ENCODE measurements at places on chromosomes 1 and 21.

DNA sequence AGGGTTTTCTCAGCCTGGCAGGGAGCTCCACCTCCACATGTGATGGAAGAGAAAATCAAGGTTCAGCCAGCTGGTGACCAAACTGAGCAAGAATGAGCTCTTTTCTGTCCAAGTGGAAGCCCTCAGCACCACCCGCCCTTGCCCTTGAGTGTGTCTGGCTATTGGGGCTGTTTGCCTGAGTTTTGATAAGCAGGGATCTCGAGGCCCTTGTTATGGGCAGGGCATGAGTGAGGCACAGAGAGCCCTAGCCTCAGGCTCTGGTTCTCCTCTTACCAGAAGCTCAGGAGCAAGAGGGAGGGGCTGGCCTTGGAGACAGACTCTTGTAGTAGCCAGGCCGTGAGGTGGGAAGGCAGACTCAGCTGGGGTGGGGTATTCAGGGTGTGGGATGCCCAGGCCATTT is 37.5 kb upstream of the ARF1 start:
- no peak for DNase-seq

DNA sequence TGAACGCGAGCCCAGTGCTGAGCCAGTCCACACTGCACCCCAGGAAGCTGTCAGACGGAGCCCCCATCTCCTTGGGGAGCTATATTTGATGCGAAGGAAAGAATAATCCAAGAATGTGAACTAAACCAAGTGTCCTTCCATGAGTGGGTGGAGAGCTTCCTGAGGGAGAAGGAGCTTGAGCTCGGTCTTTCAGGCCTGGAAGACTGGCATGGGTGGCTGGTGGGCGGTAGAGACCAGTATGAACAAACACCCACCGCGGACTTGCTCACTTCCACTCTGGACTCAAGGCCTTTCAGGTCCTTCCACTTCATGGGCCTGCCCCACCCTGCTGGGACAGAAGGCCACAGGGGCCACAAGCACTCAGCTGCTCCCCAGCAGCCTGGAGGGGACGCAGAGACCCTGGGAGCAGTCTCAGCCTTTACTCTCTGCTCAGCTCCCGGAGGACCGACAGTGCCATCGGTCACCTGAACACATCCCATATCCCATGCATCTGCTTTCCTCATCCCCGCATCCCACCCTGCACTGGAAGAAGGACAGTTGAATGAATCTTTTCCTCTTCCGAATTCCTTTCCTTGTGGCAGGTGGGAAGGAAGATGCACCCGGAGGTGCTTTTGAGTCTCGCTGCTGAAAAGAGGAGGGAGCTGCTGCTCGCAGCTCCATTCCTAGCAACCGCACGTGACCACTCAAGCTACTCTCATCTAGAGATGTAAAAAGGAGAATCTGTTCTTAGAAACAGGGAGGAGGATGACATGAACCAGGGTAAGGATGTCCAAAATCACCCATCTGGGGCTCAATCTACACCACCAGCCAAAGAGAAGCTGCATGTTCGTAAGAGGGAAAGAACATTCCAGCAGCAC is 92.3 kb downstream of the PGBD5 start:
- no peak for DNase-seq

DNA sequence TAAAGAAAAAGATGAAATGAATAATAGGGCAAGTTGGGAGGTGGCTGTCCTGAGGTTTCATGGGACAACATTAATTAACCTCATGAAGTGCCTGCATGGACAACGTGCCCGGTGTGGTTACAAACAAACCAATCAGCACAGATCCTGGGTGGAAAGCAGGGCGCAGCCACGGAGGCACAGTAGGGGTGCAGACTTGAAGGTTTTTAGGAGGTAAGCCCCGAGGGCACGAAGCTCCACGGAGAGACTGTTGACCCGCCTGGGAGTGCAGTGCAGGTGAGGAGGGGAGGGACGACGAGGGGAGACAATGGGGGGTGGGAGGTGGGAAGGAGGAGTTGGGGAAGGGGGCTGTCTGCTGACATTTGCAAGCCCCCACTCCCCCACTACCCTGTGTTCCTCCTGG is 2.3 kb upstream of the RIPK4 start:
- DNase-seq = no peak

DNA sequence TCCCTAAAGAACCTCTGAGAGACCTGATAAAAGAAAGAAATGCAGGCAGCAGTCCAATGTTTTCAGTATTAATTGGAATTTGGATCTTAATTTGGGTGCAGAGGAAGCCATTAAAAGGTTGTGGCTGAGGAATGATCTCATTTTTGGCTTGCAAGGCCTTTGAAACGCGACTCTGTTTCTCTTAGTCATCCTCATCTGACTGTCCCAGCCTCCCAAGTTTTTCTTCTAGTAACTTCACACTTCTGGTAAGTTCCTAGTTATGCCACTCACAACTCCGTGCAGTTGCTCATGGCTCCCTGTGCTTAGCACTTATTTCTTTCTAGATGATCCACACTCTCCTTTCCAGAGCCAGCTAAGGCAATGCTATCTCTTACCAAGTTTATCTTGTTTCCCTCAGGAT is 147.4 kb upstream of the USP24 start:
- no peak for DNase-seq

DNA sequence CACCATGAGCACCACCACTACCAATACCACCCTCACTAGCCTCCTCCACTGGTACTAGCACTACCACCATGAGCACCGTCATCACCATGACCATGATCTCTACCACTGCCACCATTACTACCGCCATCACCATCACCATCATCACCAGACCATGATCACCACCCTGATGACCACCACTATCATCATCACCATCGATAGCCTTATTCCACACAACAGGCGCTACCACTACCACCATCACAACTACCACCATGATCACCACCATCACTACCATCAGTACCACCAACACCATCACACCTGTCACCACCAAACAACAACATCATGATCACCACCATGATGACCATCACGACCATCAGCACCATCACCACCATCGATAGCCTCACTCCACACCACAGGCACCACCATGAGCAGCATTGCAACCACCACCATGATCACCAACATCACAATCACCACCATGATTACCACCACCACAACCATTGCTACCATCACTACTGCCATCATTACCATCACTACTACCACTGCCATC is 56.6 kb upstream of the CASZ1 start:
- DNase-seq = no peak

DNA sequence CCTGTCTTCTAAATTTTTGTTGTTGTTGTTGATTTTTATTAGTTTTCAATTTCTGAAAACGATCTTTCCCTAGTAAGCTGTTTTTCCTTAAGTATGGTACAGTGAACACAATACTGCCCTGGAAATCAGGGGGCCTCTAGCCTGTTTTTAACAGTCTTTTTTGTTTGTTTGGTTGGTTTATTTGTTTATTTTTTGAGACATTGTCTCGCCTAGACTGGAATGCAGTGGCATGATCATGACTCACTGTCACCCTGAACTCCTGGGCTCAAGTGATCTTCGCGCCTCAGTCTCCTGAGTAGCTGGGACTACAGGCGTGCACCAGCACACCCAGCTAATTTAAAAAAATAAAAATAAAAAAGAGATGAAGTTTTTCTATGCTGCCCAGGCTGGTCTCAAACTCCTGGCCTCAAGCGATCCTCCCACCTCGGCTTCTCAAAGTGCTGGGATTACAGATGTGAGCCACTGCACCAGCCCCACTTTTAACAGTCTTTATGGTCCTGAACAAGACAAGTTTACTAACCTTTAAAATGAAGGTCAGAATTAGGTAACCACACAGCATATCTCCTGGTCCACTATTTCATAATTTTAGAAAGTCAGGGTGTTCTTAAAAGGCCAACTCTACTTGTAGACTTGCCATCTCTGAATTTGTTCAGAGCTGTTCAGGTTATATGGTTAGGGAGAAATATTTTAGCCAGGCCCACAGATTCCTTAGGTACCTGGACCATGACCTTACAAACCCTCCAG is 35.4 kb downstream of the TBCE start:
- DNase-seq = no peak

DNA sequence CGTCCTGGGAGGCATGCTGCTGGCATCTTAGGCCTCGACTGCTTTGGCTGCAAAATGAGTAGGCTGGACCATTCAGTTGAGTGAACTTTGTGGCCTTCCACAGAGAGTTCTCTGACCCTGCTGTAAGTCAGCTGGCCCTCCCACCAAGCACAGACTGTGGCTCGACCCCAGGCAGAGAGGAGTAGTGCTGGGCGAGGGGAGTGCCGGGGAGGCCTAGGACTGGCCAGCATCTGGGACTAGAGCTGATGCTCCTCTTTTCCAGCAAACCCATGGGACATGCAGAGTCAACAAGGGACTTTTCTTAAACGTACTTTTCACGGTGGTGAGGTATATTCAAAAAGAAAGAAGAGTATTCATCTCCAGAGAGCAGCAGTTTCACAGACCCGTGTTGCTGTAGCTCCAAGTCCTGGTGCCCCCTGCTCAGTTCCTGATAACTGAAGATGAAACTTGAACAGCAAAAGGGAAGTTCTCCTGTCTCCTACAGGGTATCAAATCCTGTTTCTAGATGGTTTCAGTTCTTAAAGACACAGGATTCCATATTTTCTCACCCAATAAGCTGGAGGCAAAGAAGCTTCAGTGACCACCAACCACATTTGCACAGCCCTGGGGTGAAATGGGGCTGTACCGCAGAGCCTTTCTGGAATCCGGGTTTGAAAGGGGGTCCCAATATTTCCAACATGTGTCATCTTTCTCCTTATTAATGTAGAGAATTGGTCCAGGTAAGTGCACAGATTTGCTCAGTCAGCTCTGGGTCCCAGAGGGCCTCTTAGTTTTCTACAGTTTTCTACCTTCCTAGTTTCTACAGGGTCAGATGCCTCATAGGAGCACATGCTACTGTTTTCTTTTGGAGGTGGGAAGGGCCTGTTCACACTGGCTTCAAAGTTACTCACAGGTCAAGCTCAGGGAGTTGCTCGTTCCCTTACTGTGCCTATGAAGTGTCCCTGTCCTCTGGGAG is 20.9 kb downstream of the BATF3 start:
- no peak for DNase-seq

- DNase-seq = no peak
These were observed 26.4 kb downstream of the KCNA10 start for GRCh38 chr1:110492573-110492972.

- no peak for DNase-seq
These were observed 308.8 kb downstream of the COL11A1 start for GRCh38 chr1:102799496-102799895.

DNA sequence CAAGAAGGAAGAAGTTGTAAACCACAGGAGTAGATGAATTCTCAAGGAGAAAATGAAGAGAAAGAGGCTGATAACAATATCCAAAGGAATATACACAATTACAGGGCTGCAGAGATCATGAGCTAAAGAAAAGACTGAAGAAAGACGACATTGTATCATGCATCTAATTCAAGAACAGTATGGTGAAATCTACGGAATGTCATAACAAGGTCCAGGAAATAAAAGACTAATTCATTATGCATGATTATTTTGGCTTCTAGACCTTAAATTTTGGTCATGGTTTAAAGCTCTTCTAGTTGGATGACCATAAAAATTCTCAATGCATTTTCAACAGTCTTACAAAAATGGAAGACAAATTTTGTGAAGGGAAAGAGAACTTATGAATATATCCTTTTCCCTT is 71.7 kb downstream of the SH3GLB1 start:
- no peak for DNase-seq

DNA sequence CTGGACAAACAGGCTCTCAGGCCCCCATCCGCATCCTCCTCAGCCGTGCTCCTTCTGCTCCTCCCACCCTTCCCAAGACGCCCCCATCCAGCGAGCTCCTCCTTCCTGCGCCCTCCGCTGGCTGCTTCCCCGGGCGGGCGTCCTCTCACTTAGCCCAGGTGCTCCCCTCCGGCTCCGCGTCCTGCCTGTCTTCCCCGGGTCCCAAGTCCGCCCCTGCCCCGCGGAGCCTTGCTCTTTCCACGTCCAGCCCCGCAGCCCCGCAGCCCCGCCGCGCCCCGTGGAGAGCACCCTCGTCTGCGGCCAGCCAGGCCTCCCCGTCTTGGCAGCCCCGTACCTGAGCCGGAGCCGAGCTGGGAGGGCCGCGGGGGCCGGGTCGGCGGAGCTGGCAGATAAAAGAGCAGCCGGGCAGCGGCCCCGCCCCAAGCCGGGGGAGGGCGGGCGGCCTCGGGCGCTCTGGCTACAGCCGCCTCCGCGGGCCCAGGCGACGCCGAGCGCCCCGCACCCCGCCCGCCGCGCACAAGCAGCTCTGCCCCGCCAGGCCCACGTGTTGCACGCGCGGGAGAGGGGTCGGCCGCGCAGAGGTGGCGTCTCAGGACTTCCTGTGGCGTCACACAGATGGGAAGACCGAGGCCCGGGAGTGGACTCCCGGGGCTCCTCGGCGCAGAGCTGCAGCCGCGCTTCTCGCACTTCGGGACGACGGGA is at the start of gene PAQR7:
Gene PAQR7, minus strand, starts transcription at position 555 of the 702 bp plus-strand sequence. CDS start 11,869 bp downstream, outside the sequence.
- DNase-seq = peak; percentile 35

DNA sequence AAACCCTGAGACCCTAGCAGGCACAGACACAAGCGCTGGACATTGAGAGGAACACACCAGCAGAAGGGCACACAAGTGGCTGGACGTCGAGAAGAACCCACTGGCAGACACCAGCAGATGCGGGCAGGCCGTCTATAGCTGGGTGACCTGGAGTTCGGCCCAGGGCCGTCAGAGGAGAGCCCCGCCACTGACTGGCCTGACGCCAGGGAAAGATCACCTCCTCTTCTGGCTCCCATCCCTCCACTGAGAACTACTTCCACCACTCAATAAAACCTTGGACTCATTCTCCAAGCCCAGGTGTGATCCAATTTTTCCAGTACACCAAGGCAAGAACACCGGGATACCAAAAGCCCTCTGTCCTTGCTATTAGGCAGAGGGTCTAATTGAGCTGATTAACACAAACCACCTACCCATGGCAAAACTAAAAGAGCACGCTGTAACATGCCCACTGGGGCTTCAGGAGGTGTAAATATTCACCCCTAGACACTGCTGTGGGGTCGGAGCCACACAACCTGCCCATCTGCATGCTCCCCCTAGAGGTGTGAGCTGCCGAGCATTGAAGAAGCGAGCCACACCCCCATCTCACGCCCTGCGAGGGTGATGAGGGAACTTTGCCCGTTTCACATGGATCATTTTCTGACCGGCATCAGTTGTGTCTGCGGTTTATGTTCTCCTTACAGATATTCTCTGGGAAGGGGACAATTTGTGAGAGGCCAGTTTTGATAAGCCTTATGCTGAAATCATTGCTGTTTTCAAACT is 104.8 kb downstream of the HLX start:
- no peak for DNase-seq

- DNase-seq = no peak
These were observed 103.2 kb upstream of the CASZ1 start for GRCh38 chr1:10899490-10900250.

- no peak for DNase-seq
These were observed 135.7 kb upstream of the KRTAP19-8 start for GRCh38 chr21:31173881-31174555.

GRCh38 chr1:247386217-247386616 is 29.8 kb upstream of the NLRP3 start:
- DNase-seq = no peak

- DNase-seq = no peak
These were observed 11.2 kb downstream of the OR10K2 start for GRCh38 chr1:158414651-158415345.

DNA sequence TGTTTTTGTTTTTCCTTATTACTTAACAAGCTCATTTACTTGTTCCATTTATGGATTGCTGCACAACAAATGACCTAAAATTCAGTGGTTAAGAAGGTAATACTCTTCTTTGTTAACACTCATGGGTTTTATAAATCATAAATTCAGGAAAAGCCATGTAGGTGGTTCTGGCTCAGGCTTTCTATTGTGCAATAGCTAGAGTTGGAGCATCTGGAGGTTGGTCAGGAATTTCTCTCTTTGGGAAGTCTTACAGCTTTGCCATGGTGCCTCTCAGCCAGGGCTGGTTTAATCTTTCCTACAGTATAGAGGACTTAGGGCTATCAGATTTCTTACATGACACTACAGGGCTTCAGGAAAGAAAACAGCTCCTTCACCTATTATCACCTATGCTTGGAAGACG is 1677.1 kb downstream of the KCNT2 start:
- peak; percentile 25 for DNase-seq

All from NCI-H2171 treated with DMSO at 0.1 percent for 48 hours (cell line).